Kidney (tissue), 22 donors: ENCODE measurements at places on chromosomes 3 and 15.
A peak's percentile ranks its signal among the peaks of the same experiment; 100 is the strongest.

- DNase-seq, result no peak
Observed at GRCh38 chr3:67719333-67719732, 64.9 kb upstream of the SUCLG2 start.

GRCh38 chr15:70309716-70310115, 212.0 kb upstream of the TLE3 start:
- DNase-seq, result no peak

DNA sequence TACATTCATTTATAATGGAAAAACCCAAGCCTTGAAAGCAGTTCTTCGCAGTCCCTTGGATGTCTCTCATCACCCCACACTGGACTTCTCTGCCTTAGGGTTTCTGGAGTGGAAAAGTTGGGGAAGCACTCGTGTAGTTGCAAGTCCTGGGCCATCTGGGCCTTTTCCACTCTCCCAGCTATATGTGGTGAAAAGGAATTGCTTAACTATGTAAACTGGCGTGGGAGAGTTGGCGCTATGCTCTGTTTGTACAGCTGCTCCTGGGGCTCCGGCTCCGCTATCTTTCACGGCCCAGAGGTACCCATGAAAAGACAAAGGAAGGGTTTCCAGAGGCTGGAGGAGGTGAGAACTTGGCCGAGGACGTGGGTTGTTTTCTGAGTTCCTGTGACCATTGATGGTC, 81.1 kb upstream of the MYZAP start:
- DNase-seq, result no peak

GRCh38 chr3:195394024-195394423, 48.8 kb downstream of the ACAP2 start:
- no peak for DNase-seq

GRCh38 chr15:95492388-95493070, 838.0 kb upstream of the NR2F2 start:
- DNase-seq, result no peak

DNA sequence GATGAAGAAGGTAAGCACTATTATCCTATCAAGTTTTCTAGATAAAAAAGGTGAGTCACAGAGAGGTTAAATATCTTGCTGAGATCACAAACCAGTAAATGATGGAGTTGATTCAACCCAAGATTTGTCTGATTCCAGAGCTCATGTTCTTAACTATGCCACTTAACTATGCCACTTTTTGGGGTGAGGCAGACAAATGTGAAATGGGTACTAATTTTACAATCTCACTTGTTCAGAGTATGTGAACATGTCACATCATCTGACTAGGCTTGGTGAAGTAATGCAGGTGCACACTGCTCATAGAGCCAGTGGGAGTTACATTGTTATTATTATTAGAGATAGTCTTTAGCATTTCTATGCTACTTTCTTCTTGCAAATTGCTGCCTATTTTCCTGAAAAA, 2.0 kb downstream of the DRD3 start:
- DNase-seq, result no peak

DNA sequence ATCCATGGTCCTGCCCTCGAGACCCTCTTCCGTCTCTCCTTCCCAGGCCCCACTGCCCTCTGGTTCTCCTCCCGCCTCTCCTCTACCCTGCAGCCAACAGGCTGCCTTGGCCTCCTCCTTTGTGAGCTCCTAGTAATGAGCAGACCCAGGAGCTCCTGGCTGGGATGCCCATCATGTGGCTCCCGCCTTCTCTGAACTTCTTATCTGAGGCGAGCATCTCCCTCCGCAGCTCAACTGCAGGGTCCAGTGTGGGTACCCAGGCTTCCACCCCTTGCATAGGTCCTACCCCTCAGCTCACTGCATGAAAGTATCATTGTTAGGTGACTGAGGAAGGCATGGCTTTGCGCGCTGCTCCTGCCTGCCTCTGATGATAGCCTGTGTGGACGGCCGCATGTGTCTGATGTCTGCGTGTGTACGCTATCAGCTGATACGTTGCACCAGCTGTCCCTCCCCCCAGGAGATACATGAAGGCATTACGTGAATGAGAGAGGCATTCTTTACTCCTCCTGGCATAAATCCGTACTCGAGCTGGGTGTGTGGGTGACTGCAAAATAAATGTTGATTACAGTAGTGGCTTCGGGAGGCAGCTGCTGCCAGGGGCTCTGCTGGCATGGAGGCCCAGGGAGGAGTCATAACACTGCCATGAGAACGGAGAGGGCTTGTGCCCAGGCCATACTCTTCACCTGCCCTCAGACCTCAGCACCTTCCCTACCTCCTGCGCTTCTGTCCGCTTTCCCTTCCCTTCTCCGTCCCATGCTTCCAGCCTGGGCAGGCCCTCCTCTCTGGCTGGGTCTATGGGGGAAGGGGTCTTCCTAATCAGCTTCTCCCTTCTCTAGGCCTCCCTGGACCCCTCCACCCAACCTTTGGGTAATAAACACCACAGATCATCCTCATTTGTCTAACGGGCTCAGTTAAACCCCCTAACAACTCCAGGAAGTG, 48.8 kb downstream of the ZNF710 start:
- DNase-seq, result no peak

DNA sequence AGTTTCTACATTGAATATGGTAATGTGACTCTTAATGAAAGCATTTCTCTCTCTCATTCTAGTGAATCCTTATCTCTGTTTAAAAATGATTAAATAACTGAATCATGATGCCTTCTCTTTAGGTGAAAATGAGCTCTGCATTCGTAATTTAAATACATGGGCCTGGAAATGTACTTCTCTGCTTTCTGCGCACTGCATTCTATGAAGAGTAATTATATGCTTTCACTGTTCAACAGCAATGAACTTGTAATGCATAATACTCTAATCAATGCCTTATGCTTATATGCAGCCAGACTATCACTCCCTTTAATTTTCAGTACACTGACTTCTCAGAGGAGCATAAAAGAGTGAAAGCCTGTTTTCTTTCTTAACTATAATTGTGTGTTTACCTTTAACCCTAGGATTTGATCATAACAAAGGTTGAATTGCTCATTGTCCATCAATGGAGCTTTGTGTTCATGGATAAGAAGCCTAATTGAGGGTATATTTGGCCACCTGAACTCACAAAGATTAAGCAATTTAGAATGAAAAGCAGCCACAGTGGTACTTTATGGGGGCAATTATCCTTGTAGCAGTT, 330.8 kb upstream of the PDZRN3 start:
- DNase-seq, result no peak

DNA sequence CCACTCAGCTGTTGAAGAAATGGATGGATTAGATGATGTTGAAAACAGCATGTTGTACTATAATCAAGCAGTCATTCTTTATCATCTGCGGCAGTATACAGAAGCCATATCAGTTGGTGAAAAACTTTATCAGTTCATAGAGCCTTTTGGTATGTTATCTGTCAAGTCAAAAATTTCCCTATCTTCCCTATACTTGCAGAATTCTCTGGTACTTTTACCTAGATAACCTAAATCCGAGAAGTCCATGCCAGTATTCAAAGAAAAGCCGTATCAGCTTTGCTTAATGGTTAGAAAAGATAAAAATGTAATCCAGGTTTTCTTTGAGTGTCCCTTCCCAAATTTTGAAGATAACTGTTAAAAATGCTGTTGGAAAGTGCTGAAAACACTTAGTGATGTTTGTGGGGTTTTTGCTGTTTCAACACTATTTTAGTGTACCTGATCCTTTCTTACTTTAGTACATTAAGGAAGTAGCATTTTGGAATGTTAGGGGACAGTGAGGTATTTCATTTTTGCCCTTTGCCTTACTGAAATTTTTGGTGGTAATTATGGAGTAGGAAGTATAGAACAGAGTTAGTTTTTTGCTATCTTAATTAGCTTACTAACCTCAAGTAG, 23.8 kb downstream of the CNOT10 start:
- DNase-seq, result no peak

DNA sequence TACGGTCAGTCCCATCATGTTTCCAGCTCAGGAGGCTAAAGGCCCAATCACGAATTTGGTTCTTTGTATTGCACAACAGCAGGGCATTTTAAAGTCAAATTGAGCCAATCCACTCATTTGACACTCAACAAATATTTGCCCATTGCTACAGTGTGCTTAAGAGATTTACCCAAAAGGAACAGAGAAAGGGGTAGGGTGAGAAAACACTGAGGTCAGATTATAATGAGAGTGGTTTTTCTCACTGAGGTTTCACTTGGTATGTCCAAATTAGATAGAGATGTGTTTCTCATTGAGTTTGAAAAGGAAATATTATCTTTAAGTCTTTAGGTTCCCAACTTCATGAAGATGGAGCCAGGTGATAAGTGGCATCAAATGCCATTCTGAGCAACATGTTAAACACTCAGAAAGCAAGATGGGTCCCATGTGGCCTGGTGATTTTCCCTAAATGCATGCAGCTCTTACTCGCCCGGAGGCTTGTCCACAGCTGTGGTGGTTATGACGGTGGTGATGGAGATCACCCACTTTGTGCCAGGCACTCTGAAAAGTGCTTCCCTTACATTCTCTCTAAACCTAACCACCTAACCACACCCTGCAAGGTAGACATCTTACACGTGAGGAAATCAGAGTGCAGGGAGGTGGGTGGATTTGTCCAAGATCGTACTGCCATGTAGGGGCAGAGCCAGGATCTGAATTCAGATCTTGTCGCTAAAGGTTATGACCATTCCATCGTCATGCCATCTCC, 31.2 kb upstream of the USP3 start:
- no peak for DNase-seq

GRCh38 chr3:172171396-172172075, 132.2 kb downstream of the FNDC3B start:
- DNase-seq, result peak; percentile 29

DNA sequence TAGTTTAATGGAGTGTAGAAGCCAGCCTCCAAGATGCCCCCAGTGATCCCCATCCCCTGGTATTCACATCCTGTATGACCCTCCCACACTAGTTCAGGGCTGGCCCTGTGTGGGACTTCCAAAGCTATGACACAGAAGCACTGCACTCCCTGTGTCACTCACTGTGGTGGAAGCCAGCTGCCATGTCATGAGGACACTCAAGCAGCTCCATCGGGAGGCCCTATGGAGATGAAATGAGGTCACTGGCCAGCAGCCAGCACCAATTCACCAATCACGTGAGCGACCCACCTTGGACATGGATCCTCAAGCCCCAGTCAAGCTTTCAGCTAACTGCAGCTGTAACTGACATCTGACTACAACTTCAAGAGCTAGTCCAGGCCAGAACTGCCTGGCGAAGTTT, 3.9 kb upstream of the ACAN start:
- no peak for DNase-seq

- DNase-seq, result no peak
Observed at GRCh38 chr3:143973259-143974021, 1.8 kb downstream of the DIPK2A start.

- DNase-seq, result no peak
Observed at GRCh38 chr3:177451864-177452830, 254.9 kb upstream of the TBL1XR1 start.

DNA sequence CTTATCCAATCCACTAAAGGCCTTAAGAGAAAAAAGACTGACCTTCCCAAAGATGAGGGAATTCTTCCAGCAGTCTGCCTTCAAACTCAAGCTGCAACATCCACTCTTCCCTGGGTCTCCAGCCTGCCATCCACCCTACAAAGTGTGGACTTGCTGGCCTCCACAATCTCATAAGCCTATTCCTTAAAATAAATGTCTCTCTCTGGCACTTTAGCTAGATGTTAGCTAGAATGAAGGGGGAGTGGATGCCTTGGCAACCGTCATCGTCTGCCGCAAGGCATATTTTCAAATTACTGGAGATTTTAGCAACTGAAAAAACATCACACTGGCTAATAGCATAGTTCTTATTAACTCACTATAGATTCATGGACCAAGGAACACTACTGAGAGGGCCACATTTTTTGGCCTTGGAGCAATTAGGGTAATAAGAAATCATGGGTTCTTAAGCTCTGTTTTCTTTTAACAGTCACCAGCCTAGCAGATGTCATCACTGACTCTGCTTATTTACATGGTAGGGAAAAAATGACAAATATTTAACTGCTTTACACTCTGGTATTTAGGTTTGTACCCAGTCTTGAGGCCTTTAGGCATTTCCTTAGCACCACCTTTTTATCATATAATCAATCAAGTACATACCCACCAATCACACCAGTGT, 245.3 kb downstream of the MYRIP start:
- no peak for DNase-seq

- peak; percentile 90 for DNase-seq
Observed at GRCh38 chr3:182792901-182793662, at the start of gene ATP11B. Gene ATP11B, plus strand, starts transcription at chr3:182793504. Its CDS starts 256 bp downstream, at chr3:182793760.

DNA sequence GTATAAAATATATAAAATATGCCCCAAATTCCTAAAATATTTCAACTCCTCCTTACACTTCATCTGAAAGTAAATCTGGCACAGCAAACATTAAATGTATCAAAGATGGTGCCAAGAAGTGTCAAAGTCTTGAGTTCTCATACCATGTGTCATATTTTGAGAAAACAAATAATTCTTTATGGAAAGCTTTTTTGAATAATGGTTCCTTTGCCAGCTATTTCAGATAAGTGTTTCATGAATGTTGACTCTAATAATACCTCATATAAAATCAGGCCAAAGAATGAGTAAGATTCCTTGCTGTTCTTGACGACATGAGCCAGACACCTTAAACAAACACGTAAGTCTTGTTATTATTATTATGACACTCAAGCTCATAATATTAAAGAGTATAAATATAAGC, 30.3 kb upstream of the ZNF385D start:
- DNase-seq, result no peak

GRCh38 chr3:180828723-180829408, 83.6 kb upstream of the FXR1 start:
- DNase-seq, result no peak
